ENCODE measurements at places on chromosomes 3 and 15.
A peak's percentile ranks its signal among the peaks of the same experiment; 100 is the strongest.

- no peak for DNase-seq
Measured at GRCh38 chr3:122772827-122773226, 20.8 kb downstream of the HSPBAP1 start.

GRCh38 chr15:63067306-63067705 lies 24.8 kb downstream of the TPM1 start:
- no peak for DNase-seq

DNA sequence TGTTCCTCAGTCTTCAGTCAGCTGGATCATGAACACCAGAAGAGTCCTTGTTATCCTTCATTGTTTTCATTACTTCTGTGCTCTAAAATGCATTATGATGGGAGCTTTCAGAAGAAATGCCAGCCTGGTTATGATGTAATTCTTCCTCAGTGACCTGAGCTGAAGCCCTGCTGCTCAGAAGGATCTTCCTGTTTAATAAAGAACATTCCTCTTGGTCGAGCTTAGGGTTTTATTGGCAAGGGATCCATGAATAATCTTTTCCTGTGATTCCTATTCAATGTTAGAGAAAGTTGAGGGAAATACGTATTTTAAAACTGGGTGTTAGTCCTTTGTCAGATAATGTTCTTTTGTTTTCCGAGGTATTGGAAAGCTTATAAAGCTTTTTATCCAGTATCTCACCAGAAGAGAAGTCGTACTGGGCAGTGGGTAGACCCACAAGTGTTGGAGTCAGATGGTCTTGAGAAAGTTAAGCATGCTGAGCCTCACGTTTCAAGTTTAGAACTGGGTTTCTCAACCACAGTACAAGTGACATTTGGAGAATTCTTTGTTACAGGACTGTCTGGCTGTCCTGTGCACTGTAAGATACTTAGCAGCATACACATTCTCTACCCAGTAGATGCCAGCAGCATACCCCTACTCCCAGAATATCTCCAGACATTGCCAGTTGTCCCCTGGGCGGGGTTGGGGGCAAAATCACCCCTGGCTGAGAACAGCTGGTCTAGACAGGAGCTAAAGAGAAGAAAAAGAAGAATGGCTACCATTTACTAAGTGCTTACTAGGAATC lies 212.3 kb upstream of the BHLHE40 start:
- no peak for DNase-seq

- DNase-seq: no peak
Measured at GRCh38 chr3:43852066-43852465, 161.3 kb downstream of the ABHD5 start.

- no peak for DNase-seq
Measured at GRCh38 chr3:72750405-72750965, 97.8 kb downstream of the SHQ1 start.

GRCh38 chr15:40487816-40488682 lies 17.3 kb downstream of the CHST14 start:
- DNase-seq: no peak

DNA sequence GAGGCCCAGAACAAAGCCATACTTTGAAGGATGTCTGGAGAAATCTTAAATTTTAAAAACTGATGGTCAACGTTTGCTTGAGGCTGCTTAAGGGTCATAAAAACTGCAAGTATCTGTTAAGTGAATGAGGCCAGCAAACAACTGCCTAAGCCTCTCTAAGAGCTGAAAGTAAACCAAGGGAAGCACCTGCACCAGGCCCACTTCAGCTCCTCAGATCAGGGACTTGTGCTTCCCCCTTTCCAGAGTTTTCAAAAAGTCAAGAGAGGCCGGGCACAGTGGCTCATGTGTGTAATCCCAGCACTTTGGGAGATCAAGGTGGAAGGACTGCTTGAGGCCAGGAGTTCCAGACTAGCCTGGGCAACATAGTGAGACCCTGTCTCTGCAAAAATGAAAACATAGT lies 9.1 kb downstream of the FBXL22 start:
- no peak for DNase-seq

DNA sequence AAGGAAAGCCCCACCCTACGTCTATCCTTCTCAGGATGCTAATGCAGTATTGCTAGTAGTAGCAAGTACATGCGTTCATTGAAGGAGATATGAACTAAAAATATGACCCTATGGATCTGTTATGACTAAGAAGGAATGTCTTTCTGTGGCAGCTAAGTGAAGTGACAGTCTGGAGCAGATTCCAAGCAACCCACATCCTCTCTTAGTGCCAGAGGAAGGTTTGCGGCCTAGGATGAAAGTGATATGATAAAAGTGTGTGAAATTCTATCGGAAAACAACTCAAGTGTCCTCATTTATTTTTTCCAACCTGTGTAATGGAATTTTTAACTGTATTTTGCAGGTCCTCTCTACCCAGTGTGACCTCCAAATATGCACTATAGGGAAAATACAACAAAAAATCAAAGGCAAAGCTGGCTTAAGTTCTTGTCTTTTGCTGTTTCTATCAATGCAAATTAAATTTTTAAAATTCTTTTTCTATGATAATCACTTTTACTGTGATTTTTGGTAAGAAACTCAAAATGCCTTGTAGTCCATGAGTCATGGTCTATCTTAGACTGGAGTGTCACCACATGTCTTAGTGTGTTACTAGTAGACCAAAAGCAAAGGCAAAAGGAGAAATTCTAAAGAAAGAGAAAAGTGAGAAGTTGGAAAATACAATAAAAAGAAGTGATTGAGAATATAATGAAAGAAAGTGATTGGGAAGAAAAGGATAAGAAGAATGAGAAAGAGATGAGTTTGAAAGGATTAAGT lies 161.2 kb upstream of the TMCO5A start:
- DNase-seq: no peak

DNA sequence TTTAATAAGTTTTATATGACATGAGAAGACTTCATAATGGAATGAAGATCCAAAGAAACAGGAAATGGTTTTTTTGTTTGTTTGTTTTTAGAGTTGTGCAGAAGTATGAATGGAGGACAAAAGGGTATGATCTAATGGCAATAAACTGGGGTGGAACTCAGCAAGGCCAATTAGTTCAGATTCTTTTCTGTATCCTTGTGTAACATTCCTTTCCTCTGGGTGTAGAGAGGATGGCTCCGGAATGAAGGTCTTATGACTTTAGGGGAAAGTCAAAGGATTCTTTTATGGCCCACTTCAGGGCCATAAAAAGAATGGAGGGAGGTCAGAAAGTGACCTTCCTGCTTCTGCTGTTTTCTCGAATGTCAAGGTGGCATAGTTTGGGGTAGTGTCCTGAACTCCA lies 152.6 kb downstream of the DPH6 start:
- DNase-seq: no peak

DNA sequence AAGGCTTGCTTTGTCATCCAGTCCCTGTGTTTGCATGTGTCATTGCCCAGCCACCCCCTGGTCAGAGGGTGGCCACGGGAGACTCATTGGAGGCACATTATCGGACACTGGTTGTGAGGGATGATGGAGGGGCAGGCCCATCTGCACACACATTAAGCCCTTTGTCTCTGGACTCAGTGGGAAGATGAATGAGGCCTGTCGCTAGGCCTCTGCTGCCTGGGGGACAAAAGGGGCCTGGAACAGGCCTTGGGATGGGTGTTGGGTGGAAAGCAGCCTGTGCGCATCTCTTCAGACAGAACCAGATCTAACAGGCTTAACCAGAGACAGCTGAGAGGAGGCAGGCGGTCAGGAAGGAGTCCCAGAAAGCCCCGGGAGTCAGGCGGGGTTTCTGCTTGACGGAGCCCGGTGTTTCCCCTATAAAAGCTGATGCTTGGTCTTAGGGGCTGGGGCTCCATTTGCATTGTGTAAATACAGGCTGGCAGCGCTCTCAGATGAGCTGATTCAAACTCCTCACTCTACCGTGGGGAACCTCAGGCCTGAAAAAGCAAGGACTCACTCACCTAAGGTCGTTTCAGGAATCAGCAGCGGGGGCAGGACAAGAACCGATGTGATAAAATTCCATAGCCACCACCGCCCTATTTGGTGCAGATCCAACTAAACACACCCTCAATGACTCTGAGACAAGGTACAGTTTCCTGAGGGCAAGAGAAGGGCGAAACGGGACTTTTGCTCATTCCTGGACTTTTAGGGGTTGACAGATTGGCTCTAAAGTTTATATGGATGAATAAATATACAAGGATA lies 17.1 kb upstream of the SKIC8 start:
- no peak for DNase-seq

- no peak for DNase-seq
Measured at GRCh38 chr3:127263586-127264231, 24.1 kb downstream of the PRR20G start.

- DNase-seq: peak; percentile 27
Measured at GRCh38 chr3:142279965-142280590, 54.7 kb upstream of the GK5 start.

DNA sequence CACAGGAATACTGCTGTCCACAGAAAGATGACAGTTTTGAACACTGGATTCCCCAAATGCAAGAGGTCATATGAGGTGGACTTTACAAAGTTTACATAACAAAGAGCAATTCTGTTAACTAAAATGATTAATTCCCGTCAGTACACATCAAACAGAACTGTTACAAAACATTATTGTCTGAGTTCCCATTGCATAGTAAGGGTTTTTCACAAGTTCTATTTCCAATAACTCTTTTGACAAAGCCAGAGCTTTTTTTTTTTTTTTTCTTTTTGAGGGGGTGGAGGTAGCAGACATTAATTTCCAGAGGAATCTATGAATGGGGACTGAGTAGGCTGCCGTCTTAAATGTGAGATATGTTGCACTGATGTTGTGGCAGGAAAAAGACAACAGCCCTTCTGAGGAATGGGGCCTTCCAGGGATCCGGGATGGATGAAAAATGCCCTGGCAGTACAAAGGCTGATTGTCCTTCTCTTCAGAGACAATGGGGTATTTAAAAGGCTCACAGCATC lies 178.1 kb upstream of the KBTBD8 start:
- DNase-seq: no peak

DNA sequence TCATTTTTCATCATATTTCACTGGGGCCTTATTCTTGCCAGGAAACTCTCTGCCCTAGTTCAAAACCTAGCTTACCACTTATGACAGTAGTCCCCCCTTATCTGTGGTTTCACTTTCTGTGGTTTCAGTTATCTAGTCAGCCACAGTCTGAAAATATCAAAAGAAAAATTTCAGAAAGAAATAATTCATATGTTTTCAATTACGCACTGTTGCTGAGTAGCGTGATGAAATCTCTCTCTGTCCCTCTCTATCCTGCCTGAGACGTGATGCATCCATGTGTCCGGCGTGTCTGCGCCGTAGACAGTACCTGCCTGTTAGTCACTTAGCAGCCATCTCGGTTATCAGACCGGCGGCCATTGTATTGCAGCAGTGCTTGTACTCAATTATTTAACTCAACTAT lies 369.9 kb upstream of the MCTP2 start:
- DNase-seq: no peak

GRCh38 chr3:64832098-64832497 lies 144.3 kb upstream of the ADAMTS9 start:
- no peak for DNase-seq

GRCh38 chr3:65018801-65019200 lies 331.0 kb upstream of the ADAMTS9 start:
- peak; percentile 4 for DNase-seq

DNA sequence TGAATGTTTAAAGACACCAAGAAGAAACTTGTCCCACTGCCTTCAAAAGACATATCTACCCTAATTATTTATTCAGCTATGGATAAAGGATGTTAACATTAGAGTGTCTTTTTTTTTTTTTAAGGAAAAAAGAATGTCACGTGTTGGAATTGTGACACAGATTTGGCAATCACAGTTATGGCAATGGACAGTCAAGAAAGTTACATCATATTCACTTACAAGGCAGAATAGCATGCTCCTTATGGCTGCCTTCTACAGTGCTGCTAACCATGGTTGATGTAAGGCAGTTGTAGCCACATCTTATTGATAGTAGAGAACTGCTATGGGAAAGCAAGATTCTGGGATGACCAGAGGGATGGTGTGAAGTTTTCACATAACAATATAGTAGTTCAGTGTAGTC lies 128.8 kb upstream of the ZBTB20 start:
- no peak for DNase-seq

- DNase-seq: no peak
Measured at GRCh38 chr3:184619787-184620430, 58.3 kb downstream of the EPHB3 start.

DNA sequence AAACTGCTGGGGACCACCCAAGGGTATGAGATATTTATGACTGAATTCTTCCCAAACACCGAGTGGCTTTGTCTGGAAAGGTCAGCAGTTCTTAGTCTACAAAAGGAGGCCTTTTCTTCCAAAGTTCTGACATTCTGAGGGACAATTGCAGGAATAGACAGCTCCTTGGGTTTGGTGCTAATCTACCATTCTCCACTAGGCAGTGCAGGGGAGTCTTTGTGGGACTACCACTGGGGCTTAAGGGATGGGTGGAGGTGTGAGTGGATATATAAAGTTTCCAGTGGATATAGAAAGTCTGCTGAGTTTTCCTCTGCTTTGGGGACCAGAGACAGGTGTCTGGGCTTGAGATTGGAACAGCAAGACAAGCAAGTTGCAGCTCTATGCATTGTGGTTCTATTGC lies 62.7 kb downstream of the EXOG start:
- no peak for DNase-seq

DNA sequence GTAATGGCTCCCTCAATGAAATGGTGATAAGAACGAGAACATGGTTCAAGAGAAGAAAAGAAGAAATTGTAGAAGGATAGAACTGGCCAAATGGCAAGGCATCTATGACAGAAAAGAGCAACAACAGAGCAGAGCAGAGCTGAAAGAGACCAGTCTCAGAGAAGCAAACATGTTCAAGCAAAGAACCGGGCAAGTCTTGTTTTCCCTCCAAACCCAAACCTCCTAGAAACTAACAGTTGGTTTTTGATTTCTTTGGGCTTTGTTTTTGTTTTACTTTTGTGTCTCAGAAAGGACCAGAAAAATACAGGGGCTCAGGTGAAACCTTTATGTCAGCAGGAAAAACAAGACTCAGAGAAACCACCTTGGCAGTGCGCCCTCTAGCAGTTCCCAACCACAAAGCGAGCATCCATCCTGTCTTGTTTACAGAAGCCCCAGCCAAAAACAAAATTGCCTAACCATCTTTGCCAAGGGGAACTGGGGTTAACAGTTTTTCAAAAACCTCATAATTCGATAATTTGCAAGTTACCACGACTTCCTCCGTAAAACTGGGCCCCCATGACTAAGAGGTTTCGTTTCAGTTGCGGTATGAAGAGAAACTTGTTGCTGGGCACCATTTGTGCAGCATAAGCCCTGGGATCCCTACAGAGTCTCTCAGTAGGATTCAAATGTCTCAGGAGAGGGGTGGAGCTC lies 159.2 kb upstream of the SLC24A5 start:
- DNase-seq: no peak

- no peak for DNase-seq
Measured at GRCh38 chr3:29568355-29568754, 287.5 kb downstream of the RBMS3 start.

GRCh38 chr15:49424954-49425353 lies 1.9 kb downstream of the FGF7 start:
- no peak for DNase-seq

DNA sequence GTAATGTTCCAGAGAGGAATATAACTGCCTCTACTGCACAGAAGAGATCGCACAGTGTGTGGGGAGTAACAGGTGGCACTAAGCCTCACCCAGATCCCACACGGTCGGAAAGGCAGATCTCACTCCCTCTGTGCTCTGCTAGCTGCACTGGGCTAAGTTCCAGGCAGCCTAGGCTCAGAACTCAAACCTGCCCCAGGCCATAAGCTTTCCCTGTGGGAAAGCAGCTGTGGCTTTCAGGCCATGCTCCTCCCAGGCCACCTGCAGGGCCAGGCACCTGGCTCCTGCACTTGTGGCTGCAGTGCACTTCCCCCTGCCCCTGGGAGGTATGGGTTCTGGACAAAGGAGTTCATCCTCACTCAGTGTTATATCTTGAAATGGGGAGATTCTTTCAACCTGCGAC lies 27.5 kb downstream of the PCCB start:
- no peak for DNase-seq

- no peak for DNase-seq
Measured at GRCh38 chr15:94615688-94616087, 384.3 kb downstream of the MCTP2 start.
